ENCODE measurements at places on chromosomes 4 and X. TPM values are rescaled to one million over a fixed set of nuclear protein-coding genes. Genes with fewer than 3 reads are reported as not detected.

XPNPEP2 gene
- total RNA-seq, result 2.0 TPM

CT83 gene
- total RNA-seq, result not detected

IGSF1 gene
- total RNA-seq, result 0.40 TPM

STBD1 gene
- total RNA-seq, result 18.3 TPM

ASB5 gene
- not detected for total RNA-seq

PNCK gene
- total RNA-seq, result not detected

CCDC120 gene
- 4.7 TPM for total RNA-seq

TSPAN7 gene
- total RNA-seq, result 8.1 TPM

CXCL10 gene
- 0.15 TPM for total RNA-seq

FHIP1A gene
- 4.0 TPM for total RNA-seq

GRIA3 gene
- total RNA-seq, result 3.1 TPM

NPY5R gene
- total RNA-seq, result not detected

AP1AR gene
- total RNA-seq, result 13.4 TPM

HSFX1 gene
- 0.78 TPM for total RNA-seq

FAAH2 gene
- 9.4 TPM for total RNA-seq

FRMPD3 gene
- total RNA-seq, result not detected

Measured in left lobe of liver (tissue), 2 donors.